Lung (tissue), 17 donors: ENCODE measurements at places on chromosomes 2 and 18. TPM values are rescaled to one million over a fixed set of nuclear protein-coding genes. Genes with fewer than 3 reads are reported as not detected.

Gene SOX11
- total RNA-seq, result 0.06 TPM

Gene NAT8
- total RNA-seq, result not detected

Gene NOSTRIN
- 57.5 TPM for total RNA-seq

Gene GREB1
- total RNA-seq, result 2.9 TPM

Gene SDC1
- total RNA-seq, result 234 TPM

Gene SIGLEC15
- total RNA-seq, result 0.64 TPM

Gene TEX44
- not detected for total RNA-seq

DNA sequence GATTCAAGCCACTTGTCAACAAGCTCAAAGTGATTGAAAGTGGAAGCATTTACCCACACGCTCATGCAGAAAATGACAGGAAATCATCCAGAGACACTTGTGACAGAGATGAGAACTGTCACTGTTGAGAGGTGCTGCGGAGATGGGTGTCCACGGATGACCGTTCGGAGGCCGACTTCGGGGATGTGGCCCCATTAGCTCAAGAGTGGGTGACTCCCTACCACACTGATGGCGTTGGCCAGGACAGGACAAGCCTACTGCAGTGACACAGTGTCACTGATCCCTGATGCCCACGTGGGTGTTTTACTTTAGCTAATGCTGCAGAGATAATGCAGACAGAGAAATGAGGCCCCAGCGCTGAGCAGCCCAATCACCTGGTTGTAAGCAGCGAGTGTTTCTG, 81.5 kb upstream of the YWHAQ start:
- DNase-seq, result no peak

GRCh38 chr18:50080932-50081560, 113.9 kb downstream of the MYO5B start:
- DNase-seq, result no peak

DNA sequence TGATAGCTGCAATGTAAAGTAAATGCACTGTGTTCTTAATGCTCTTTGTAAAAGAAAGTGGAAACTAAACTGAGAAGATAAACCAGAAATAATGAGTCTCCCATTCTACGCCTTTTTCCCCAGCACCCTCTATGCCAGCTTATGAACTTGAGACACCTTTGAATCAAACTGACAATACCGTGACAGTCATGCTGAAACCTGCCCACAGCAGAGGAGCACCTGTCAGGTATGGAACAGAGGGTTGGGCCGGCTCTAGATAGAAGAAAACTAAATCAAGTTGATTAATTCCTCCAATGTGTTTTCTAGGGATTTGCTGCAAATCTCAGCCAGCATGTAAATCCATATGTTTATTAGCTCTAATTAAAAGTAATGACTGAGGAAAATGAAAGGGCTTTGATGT, 520.6 kb upstream of the RAB12 start:
- DNase-seq, result no peak
